ENCODE measurements at places on chromosomes 13 and 19. TPM values are rescaled to one million over a fixed set of nuclear protein-coding genes. Genes with fewer than 3 reads are reported as not detected.

DNA sequence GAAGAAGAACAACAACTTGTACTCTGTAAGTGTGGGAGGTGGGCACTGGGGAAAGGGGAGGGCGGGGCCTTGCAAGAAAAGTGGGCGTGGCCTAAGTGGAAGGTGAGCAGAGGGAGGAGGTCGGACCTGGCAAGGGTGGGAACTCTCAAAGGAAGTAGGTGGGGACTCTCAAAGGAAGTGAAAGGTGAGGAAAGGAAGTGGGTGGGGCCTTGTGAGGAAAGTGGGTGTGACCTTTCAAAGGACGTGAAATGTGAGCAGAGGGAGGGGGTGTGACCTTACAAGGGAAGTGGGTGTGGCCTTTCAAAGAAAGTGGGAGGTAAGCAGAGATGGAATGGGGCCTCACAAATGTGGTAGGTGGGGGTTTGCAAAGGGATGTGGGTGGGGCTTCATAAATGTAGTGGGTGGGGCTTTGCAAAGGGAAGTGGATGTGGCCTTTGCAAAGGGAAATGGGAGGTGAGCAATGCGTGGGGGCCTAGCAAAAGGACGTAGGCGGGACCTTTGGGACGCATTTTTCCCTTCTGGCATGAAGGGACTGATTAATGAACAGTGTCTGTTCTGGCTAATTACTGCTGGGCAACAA lies 25.9 kb downstream of the ACSBG2 start:
- H3K4me1 ChIP-seq: no peaks in the 10 kb centered on the region
- H3K27ac ChIP-seq: no peak overlapping the region
- no peak overlapping the region for H3K4me3 ChIP-seq

Gene SLC17A7
- 0.69 TPM for total RNA-seq

Gene APOE
- total RNA-seq: 565 TPM

GRCh38 chr19:51471527-51471926 lies 6.8 kb upstream of the CEACAM18 start:
- H3K36me3 ChIP-seq: no peaks in the 10 kb centered on the region
- no peak overlapping the region for H3K27ac ChIP-seq
- H3K4me3 ChIP-seq: no peak overlapping the region
- H3K4me1 ChIP-seq: no peaks in the 10 kb centered on the region
- peaks cover 27% of the 10 kb centered on the region for H3K27me3 ChIP-seq
- DNase-seq: no peak

Gene ZNF723
- total RNA-seq: not detected

DNA sequence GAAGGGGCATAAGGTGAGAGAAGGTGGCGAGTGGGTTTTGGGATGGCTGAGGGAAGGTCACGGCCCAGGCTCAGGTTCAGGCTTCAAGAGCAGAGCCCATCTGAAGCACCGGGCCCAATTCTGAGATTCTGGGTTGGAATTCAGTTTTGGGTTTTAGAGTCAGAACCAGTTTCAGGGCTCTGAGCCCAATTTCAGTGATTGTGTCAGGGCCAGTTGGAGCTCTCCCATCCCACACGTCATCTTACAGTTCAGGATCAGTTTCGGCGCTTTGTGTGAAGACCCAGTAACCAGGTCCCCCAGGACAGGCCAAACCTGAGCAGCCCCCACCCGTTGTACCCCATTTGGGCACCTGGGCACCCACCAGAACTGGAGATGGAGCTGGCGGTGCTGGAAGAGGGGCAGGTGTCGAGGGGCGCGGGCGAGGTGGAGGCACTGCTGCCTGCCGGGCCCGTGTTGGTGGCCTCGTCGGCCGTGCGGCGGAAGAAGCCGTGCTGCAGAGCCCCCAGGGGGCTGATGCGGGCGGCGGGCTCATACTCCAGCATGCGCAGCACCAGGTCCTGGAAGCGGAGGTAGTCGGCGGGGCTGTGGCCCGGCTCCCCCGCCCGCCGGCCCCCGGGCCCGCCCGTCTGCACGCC lies 7.5 kb downstream of the DYRK1B start:
- no peak overlapping the region for H3K27ac ChIP-seq
- no peaks in the 10 kb centered on the region for H3K27me3 ChIP-seq
- H3K36me3 ChIP-seq: peaks cover 57% of the 10 kb centered on the region
- DNase-seq: no peak
- peaks cover 10% of the 10 kb centered on the region for H3K4me1 ChIP-seq

DNA sequence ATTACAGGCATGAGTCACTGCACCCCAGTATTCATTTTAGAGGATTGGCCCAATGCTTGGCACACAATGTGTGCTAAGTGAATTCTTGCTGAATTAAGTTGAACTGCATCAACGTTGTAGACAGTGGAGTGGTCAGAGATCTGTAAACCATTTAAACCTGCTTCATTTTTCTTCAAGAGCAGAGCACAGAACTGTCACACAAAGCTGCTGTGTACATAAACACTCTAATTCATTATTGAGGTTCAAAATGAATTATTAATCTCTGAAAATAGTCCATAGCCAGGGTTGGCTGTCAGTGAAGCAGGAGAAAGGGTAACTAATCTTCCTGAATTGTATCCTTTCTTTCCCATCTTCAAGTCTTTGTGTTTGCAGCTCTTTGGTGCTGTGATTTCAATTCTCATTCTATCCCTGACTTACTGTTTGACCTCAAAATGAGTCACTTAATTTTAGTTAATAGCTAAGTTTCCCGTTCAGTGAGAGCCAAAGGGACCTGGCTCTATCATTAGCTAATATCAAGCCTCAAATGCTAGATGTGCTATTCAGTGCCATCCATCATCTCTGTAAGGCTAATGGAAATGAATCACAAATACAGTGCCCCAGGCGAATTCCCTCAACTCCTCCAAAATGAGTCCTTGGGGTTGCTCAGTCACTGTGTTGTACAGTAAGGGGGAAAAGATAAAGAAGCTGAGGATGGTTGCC lies 77.0 kb upstream of the TSC22D1 start:
- no peak overlapping the region for H3K27ac ChIP-seq
- H3K36me3 ChIP-seq: no peaks in the 10 kb centered on the region
- no peaks in the 10 kb centered on the region for H3K27me3 ChIP-seq
- DNase-seq: no peak
- H3K4me3 ChIP-seq: no peak overlapping the region

Gene MIDN
- 135 TPM for total RNA-seq

Gene ACTMAP
- total RNA-seq: 18.5 TPM

- no peaks in the 10 kb centered on the region for H3K4me1 ChIP-seq
- no peak overlapping the region for H3K4me3 ChIP-seq
- H3K27ac ChIP-seq: no peak overlapping the region
- peaks cover 68% of the 10 kb centered on the region for H3K36me3 ChIP-seq
Observed at GRCh38 chr19:16516923-16517610, 20.9 kb downstream of the C19orf44 start.

- H3K36me3 ChIP-seq: no peaks in the 10 kb centered on the region
- no peak overlapping the region for H3K4me3 ChIP-seq
- no peak overlapping the region for H3K27ac ChIP-seq
- DNase-seq: no peak
- no peaks in the 10 kb centered on the region for H3K27me3 ChIP-seq
- no peaks in the 10 kb centered on the region for H3K4me1 ChIP-seq
Observed at GRCh38 chr13:34681405-34681955, 260.6 kb upstream of the NBEA start.

- H3K27ac ChIP-seq: no peak overlapping the region
- no peaks in the 10 kb centered on the region for H3K4me1 ChIP-seq
- no peaks in the 10 kb centered on the region for H3K27me3 ChIP-seq
- no peak overlapping the region for H3K4me3 ChIP-seq
- no peak for DNase-seq
Observed at GRCh38 chr13:73656863-73657262, 477.3 kb downstream of the KLF12 start.

DNA sequence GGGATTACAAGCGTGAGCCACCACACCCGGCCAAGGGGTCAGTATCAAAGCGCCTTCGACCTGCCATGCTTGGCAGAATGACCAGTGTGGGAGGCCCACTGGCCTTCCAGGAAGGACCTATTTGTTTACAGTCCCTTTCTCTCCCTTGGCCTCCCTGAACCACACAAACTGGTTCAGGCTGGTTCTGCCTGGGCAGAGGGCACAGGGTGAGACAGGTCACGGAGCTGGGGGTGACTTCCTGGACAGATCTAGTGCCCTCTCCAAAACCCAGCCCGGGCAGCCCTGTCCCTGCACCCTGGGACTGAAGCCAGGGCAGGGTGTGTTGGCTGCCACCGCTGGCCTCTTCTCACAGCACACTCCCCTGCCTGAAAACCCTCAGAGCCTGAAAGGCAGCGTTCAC lies 11.3 kb downstream of the PLEKHF1 start:
- H3K27me3 ChIP-seq: no peaks in the 10 kb centered on the region
- DNase-seq: peak; percentile 73
- peaks cover 69% of the 10 kb centered on the region for H3K4me1 ChIP-seq
- peaks cover 35% of the 10 kb centered on the region for H3K36me3 ChIP-seq
- peak overlapping the region; percentile 68 for H3K27ac ChIP-seq

GRCh38 chr19:54339646-54340358 lies 840 bp upstream of the LILRA4 start:
- H3K36me3 ChIP-seq: no peaks in the 10 kb centered on the region
- H3K4me1 ChIP-seq: no peaks in the 10 kb centered on the region
- H3K4me3 ChIP-seq: no peak overlapping the region
- no peak overlapping the region for H3K27ac ChIP-seq
- H3K27me3 ChIP-seq: peaks cover 3% of the 10 kb centered on the region

Gene C19orf73
- 1.5 TPM for total RNA-seq

DNA sequence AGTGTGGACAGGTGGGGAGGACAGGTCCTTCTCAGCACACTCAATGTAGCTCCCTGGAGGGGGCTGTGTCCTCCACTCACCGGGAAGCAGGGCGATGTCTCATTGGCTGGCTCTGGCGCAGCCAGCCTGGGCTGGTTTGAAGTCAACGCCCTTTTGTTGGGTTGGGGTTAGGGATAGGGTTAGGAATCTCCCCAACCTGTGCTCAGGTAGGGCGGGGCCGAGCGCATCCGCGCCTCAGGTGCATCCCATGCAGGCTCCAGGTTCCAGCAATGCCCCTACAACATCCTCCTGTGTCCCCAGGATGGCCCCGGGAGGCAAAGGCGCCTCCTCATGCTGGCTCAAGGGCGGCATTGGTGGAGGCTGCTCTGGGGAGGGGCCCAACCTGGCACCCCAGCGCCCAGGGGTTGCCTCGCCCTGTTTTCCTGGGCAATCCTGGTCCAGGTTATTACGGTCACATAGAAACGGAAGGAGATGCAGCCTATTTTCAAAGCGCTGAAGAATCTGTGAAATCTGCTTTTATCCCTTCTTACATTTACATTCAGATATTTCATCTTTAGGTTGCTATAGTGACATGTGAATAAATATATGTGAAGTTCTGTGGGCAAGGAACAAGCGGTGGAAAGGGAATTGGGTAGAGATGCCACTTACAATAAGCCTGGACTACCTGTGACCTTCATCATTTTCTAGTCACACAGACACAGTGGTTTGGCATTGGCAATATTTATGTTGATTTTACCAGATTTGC lies 74.3 kb downstream of the TM9SF2 start:
- H3K27ac ChIP-seq: no peak overlapping the region
- H3K4me3 ChIP-seq: no peak overlapping the region
- H3K36me3 ChIP-seq: no peaks in the 10 kb centered on the region
- no peak for DNase-seq
- H3K27me3 ChIP-seq: no peaks in the 10 kb centered on the region

Gene FSD1
- 1.5 TPM for total RNA-seq

DNA sequence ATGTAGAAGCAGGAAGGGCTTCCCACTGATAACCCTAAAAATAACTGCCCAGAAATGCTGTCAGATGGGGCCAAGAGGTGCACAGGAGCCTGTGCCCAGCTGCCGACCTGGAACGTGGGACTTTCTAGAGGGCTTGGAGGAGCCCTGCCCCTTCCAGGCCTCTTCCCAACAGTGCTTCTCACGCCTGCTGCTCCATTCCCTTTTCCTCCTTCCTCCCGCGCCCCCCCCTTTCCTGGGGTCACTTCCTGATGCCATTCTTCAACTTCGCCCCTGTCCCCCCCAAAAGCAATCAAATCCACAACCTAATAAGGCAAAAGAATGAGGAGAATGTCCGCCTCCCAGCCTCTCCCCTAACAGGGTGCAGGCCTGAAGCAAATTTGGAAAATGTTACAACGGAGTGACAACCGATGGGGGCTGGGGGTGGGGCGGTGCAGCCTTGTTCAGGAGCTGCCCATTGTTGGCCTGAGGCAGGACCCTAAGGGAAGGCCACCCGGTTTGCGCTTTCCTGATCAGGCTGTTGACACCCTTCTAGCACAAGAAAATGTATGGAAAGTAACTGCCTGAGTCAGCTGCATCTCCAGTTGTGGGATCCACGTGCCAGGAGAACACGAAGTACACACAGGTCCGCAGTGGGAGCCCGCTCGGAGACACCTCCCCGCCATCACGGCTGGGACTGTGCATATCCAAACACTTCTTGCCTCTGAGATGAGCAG lies 18.7 kb downstream of the ACTN4 start:
- peak; percentile 77 for DNase-seq
- peak overlapping the region; percentile 90 for H3K27ac ChIP-seq
- peaks cover 100% of the 10 kb centered on the region for H3K4me1 ChIP-seq
- peaks cover 2% of the 10 kb centered on the region for H3K36me3 ChIP-seq
- H3K4me3 ChIP-seq: no peak overlapping the region

DNA sequence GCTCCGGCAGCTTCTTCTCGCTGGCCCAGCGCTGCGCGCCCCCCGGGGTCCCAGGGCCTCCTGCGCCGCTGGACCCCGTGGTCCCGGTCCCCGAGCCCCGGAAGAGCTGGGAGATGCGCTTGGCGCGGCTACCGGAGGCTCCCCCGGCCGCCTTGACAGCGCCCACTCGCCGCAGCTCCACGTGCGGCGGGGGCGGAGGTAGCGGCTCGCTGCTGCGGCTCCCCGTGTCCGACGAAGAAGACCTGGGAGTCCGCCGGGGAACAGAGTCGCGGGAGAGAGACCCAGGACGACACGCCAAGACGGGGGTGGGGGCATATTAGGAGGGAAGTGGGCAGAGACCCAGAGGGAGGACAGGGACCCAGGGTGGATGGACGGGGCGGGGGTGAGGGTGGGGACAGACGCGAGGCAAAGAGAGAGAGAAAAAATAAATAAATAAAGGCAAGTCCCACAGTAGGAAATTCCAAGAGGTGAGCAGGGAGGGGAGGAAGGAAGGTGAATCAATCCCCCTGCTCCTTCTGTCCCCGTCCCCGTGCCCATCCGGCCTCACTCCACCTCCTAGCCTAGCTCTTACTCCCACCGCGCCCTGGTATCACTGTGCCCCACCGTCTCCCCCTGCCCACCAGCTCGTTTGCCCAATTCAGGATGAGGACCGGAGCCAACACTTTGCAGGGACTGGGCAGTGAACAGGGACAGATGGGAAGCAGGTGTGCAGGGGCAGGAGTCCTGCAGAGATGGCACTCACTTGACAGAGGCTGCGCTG lies 826 bp downstream of the RASIP1 start:
- peak overlapping the region; percentile 76 for H3K27ac ChIP-seq
- no peaks in the 10 kb centered on the region for H3K27me3 ChIP-seq
- H3K4me3 ChIP-seq: peak overlapping the region; percentile 63
- no peak for DNase-seq
- no peaks in the 10 kb centered on the region for H3K36me3 ChIP-seq

DNA sequence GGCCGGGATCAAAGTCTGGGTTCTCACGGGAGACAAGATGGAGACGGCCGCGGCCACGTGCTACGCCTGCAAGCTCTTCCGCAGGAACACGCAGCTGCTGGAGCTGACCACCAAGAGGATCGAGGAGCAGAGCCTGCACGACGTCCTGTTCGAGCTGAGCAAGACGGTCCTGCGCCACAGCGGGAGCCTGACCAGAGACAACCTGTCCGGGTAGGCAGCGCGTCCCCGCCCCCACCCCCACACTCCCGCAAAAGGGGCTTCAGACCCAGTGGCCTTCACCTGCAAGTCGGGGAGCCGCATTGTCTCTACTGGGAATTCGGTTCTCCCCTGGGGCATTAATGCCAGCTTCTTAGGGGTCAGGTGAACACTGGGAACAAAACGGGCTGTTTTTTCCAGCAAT lies 114.7 kb upstream of the MCF2L start:
- H3K27me3 ChIP-seq: no peaks in the 10 kb centered on the region
- DNase-seq: peak; percentile 11
- peaks cover 97% of the 10 kb centered on the region for H3K36me3 ChIP-seq

Data from upper lobe of right lung (tissue), 1 donor.